ENCODE measurements at places on chromosomes 2 and 18.

- no peak for DNase-seq
- peaks cover 6% of the 10 kb centered on the region for H3K36me3 ChIP-seq
Measured at GRCh38 chr2:23850564-23851256, 76.2 kb downstream of the ATAD2B start.

GRCh38 chr2:189440644-189440946 lies 679 bp upstream of the WDR75 start:
- peaks cover 2% of the 10 kb centered on the region for H3K36me3 ChIP-seq
- H3K27ac ChIP-seq: peak overlapping the region; percentile 99
- DNase-seq: no peak
- peaks cover 8% of the 10 kb centered on the region for H3K4me1 ChIP-seq
- H3K27me3 ChIP-seq: peaks cover 3% of the 10 kb centered on the region

DNA sequence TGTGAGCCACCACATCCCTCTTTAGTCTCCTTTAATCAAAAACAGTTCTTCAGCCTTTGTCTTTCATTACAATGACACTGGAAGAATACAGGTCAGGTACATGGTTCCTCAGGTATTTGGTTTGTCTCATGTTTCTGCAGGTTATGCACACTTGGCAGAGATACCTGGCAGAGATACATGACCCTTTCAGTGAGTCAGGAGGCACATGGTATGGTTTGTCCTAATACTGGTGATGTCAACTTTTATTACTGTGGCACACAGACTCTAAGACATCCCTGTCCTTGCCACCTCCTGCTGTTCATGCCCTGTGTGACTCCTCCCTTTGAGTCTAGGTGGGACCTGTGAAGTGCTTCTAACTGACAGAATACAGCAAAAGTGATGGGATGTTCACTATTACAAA lies 58.4 kb downstream of the SPIRE1 start:
- H3K27me3 ChIP-seq: no peaks in the 10 kb centered on the region
- no peak overlapping the region for H3K4me3 ChIP-seq
- peaks cover 23% of the 10 kb centered on the region for H3K4me1 ChIP-seq
- H3K27ac ChIP-seq: no peak overlapping the region
- no peaks in the 10 kb centered on the region for H3K36me3 ChIP-seq

DNA sequence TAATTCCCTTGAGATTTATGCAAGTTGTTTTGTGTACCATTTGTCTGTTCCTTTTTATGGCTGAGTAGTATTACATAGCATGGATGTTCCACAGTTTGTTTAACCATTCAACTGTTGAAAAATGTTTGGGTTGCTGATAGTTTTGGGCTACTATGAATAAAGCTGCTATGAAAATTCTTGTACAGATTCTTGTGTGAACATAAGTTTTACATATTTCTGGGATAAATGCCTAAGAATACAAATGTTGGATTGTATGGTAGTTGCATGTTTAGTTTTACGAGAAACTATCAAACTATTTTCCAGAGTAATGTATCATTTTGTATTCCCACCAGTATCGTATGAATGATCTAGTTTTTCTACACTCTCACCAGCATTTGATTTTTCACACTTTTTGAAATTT lies 407.3 kb downstream of the PLCL1 start:
- no peak overlapping the region for H3K27ac ChIP-seq
- DNase-seq: no peak
- no peaks in the 10 kb centered on the region for H3K36me3 ChIP-seq
- no peak overlapping the region for H3K4me3 ChIP-seq
- H3K27me3 ChIP-seq: peaks cover 4% of the 10 kb centered on the region
- no peaks in the 10 kb centered on the region for H3K4me1 ChIP-seq

- peaks cover 55% of the 10 kb centered on the region for H3K36me3 ChIP-seq
- no peak overlapping the region for H3K27ac ChIP-seq
- H3K4me3 ChIP-seq: no peak overlapping the region
- no peaks in the 10 kb centered on the region for H3K27me3 ChIP-seq
- no peak for DNase-seq
- no peaks in the 10 kb centered on the region for H3K4me1 ChIP-seq
Measured at GRCh38 chr2:240013343-240013742, 11.8 kb downstream of the NDUFA10 start.

DNA sequence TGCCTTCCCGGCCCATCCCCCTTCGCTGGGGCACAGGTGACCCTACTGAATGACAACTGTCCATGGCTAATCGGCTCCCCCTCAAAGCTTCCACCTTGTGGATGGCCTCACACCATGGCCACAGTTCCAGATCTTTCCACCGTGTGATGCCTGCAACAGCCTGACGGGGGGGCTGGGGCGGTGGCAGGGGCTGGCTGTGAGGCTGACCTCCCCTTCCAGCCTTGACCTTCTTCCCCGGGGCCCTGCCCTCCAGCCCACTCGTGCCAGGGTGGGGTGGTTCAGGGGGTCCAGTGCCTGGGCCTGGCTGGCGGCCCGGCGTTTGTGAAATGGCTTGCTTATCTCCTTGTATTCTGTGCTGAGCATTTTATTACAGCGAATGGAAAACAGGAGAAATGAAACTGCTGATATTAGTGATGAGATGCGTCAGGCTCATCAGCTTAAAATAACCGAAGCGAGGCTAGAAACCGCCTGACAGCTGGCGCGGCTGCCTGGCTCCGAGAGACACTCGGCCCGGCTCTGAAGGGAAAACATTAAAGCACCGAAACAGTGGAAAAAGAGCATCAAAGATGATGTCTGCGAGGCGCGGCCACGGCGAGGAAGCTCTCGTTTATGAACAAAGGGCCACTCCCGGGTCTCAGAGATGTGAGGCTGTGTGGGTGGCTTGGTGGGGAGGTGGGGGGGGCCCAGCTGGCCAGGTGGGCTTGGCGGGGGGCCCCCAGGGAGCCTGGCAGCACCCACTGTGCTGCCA lies 916 bp upstream of the PDCD1 start:
- H3K27ac ChIP-seq: peak overlapping the region; percentile 99
- DNase-seq: peak; percentile 33
- H3K4me1 ChIP-seq: peaks cover 57% of the 10 kb centered on the region
- H3K4me3 ChIP-seq: peak overlapping the region; percentile 88
- H3K27me3 ChIP-seq: peaks cover under 1% of the 10 kb centered on the region
- H3K36me3 ChIP-seq: peaks cover 10% of the 10 kb centered on the region

DNA sequence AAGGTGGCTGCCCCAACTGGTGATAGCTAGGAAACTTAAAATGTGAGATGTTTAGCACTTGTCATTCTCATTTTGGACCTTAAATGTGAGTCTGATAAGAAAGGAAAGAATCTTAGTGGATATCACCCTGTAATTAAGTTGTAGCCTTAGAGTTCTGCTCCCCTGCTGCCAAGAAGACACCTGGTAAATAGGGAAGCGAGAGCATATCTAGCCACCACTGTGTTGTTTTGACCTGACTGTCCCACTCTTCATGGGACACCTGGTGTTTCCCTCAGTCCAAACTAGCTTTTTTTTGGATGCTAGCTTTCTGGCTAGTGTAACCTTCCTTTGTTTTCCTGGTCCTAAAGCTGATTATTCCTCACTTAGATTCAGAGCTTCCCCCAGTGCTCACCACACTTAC lies 357.6 kb downstream of the RAD51AP2 start:
- no peaks in the 10 kb centered on the region for H3K4me1 ChIP-seq
- H3K27me3 ChIP-seq: no peaks in the 10 kb centered on the region
- H3K36me3 ChIP-seq: no peaks in the 10 kb centered on the region
- no peak overlapping the region for H3K4me3 ChIP-seq

- DNase-seq: peak; percentile 30
- H3K36me3 ChIP-seq: no peaks in the 10 kb centered on the region
- no peak overlapping the region for H3K27ac ChIP-seq
- no peak overlapping the region for H3K4me3 ChIP-seq
- peaks cover 5% of the 10 kb centered on the region for H3K27me3 ChIP-seq
Measured at GRCh38 chr2:169141713-169142352, 72.5 kb downstream of the DHRS9 start.

GRCh38 chr2:73963385-73964120 lies 21.2 kb upstream of the TET3 start:
- no peak for DNase-seq
- peak overlapping the region; percentile 86 for H3K27ac ChIP-seq

DNA sequence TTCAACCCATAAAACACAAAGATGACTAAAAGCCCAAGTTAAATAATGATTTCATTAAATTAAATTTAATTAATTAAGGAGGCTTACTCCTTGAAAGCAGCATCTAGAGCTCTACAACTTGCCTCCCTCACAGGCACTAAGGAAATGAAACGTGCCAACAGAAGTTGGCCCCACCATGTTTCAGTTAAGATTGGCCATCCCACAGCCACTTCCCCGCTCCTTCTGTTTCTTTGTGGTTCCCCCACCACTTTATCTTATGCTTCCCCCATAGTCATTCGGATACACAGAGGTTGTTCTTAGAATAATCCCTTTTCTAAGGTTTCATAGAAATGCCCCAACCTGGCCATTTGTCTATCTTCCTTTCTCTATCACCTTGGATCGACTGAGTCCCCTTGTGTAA lies 101.6 kb upstream of the RIOK3 start:
- DNase-seq: no peak
- H3K4me3 ChIP-seq: no peak overlapping the region
- peaks cover 22% of the 10 kb centered on the region for H3K36me3 ChIP-seq

DNA sequence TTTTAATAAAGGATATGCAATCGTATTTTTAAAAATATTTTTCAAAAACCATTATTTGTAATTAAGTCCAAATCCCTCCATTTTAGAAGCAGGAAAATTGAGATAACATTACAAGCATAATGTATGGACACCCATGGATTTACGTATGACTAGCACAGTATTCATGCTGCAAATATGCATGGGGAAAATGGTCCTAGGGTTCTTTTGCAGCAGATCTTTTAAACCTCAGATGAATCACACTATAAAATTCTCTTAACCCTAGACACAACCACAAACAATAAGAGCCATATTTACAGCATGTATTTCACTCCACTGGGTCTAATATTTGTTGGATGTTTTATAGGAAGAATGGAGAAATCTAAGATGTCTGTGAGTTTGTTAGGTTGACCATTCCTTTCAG lies 453.4 kb downstream of the TGIF1 start:
- no peaks in the 10 kb centered on the region for H3K4me1 ChIP-seq
- no peaks in the 10 kb centered on the region for H3K36me3 ChIP-seq
- H3K4me3 ChIP-seq: no peak overlapping the region
- no peak for DNase-seq
- peaks cover 3% of the 10 kb centered on the region for H3K27me3 ChIP-seq
- no peak overlapping the region for H3K27ac ChIP-seq

DNA sequence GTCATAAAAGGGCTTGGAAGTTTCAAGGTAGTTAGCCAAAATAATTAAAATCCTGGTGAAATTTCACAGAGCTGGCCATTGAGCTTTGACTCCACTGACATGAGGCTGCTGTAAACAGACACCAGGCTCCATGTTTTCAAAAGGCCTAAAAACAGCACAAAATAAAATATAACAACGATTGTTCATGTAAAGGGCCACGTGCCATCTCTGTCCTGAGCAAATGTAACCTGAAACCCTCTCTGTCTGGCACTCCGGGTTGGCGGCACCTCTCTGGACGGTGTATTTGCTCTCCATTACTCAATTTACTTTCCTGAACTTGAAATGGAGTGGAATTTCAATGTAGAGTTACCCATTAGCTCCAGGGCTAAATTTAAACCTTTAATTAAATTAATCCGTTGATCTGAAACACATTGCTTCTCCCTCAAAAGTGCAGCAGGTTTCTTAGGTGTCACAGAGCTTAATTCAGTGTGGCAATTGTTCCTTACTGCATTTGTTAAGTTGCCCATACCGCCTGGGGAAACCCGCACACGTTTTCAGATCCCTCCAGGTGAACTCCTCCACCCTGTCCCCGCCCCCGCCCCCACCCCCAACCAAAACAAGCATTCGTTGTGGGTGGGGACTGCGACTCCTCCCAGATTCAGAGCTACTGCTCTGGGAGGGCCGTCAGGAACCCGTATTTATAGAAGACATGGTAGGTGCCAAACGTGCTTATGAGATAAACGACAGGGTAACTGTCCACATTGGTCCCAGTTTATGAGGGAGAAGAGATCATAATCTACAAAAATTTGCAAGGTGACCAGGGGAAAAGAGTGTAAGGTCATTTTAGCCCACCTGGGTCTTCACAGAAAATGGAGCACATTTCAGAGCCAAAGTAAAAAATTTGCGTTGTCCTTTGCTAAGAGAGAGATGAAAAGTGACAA lies 1.2 kb upstream of the CABLES1 start:
- no peak for DNase-seq
- peak overlapping the region; percentile 7 for H3K27ac ChIP-seq
- H3K27me3 ChIP-seq: peaks cover 33% of the 10 kb centered on the region
- H3K4me1 ChIP-seq: peaks cover 29% of the 10 kb centered on the region
- peaks cover 2% of the 10 kb centered on the region for H3K36me3 ChIP-seq

DNA sequence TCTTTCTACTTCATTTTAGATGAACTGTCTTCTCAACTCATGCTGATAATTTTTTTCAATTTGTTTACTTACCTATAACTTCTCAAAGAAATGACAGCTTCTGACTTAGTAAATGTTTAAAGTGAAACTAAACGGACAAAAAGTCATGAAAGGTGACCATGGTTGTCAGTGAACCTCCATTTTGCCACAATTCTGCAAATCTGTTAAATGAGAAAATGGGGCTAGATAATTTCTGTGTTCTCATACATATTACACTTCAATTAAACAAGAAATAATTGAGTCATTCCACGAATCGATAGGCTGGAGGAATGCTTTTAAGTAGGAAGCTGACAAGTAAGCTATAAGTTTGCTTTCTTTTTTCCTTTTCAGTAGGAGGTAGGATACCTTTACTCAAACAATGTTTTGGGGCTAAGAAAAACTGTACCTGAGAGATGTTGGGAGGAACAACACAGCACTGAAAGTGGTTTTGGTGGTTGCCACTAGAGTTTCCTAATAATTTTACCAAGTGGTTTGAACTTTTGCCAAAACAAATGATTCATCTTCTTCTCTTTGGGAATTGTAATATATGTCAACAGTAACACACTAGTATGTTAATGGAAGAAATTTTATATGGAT lies 17.1 kb downstream of the DYNAP start:
- no peaks in the 10 kb centered on the region for H3K27me3 ChIP-seq
- peaks cover 10% of the 10 kb centered on the region for H3K4me1 ChIP-seq
- H3K27ac ChIP-seq: no peak overlapping the region
- DNase-seq: no peak

- peaks cover 9% of the 10 kb centered on the region for H3K27me3 ChIP-seq
- H3K27ac ChIP-seq: no peak overlapping the region
- DNase-seq: no peak
- H3K4me1 ChIP-seq: no peaks in the 10 kb centered on the region
- H3K36me3 ChIP-seq: no peaks in the 10 kb centered on the region
- H3K4me3 ChIP-seq: no peak overlapping the region
Measured at GRCh38 chr2:240142859-240143258, 2.4 kb upstream of the OTOS start.

- H3K4me3 ChIP-seq: no peak overlapping the region
- no peak for DNase-seq
- H3K4me1 ChIP-seq: no peaks in the 10 kb centered on the region
- no peaks in the 10 kb centered on the region for H3K27me3 ChIP-seq
- no peaks in the 10 kb centered on the region for H3K36me3 ChIP-seq
- no peak overlapping the region for H3K27ac ChIP-seq
Measured at GRCh38 chr2:50513724-50514123, 518.2 kb downstream of the NRXN1 start.

- no peaks in the 10 kb centered on the region for H3K36me3 ChIP-seq
- no peaks in the 10 kb centered on the region for H3K4me1 ChIP-seq
- H3K27ac ChIP-seq: no peak overlapping the region
- no peak overlapping the region for H3K4me3 ChIP-seq
Measured at GRCh38 chr2:223047260-223047761, 4.7 kb upstream of the KCNE4 start.

GRCh38 chr2:188931361-188931760 lies 42.8 kb upstream of the COL3A1 start:
- no peaks in the 10 kb centered on the region for H3K27me3 ChIP-seq
- H3K27ac ChIP-seq: no peak overlapping the region
- DNase-seq: no peak
- H3K36me3 ChIP-seq: no peaks in the 10 kb centered on the region
- H3K4me1 ChIP-seq: no peaks in the 10 kb centered on the region

GRCh38 chr2:9552219-9553178 lies 3.1 kb downstream of the ADAM17 start:
- no peaks in the 10 kb centered on the region for H3K27me3 ChIP-seq
- peaks cover 62% of the 10 kb centered on the region for H3K4me1 ChIP-seq
- DNase-seq: no peak
- H3K27ac ChIP-seq: peak overlapping the region; percentile 77
- H3K4me3 ChIP-seq: peak overlapping the region; percentile 63
